ENCODE measurements at places on chromosomes 1 and 21. TPM values are rescaled to one million over a fixed set of nuclear protein-coding genes. Genes with fewer than 3 reads are reported as not detected.

DNA sequence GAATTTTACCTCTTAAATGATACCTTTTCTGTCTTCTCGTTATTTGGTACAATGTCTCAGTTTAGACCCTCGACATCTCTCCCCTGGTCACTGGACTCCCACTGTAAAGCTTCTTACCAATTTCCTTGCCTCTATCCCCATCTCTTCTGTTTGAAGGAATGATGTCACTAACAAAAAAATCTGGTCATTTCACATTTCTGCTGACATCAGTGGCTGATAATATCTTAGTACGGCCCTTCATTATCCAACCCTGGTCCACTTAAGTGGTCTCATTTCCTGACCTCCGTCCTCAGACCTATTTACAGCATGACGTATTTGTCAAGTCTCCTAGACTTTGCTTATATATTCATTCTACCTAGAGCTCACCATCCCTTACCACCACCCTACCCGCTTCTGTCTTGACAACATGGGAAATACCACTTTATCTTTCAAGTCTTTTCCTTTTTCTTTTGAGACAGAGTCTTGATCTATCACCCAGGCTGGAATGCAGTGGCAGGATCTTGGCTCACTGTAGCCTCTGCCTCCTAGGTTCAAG is 60.9 kb downstream of the C1orf21 start:
- no peak for DNase-seq

DNA sequence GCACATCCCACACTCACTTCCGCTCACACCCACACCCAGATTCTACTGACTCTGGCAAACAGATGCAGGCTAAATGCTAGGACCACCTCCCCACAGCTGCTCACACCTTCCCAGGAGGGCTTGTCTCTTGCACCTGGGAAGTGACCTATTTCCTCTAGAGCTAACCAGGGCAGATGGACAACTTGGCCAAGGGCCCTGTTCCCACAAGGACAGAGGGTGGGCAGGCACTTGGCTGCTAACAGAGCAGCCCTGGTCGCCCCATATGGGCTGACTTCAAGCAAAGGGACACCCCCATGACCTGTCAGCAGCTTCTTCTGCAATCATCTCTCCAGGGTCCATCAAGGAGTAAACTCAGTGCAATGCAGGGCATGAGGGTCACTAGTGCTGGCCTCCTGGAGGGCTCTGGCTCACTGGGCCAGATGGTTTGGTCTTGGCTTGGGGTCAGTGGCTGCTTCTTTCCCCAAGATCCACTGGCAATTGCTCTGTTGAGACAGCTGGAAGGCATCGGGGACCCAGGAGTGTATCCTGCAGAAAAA is 641.5 kb downstream of the PLPP3 start:
- no peak for DNase-seq

The ROR1 gene
- not detected for total RNA-seq

The AIM2 gene
- total RNA-seq, result 8.6 TPM

DNA sequence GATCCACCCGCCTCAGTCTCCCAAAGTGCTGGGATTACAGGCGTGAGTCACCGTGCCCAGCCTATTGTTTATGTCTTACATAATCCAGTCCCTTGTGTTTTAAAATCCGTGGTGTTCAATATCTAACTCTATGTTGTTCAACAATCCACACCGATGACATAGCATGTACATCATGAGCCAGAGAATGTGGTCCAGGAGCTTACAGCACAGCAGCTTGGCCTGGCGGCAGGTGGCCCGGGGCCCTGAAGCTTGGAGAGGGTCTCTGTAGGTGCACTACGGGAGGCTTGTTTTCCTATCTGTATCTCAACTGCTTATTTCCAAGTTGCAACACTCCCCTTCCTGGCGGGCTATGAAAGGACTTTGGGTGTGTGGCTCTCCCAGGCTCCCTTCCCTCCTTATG is 138.4 kb downstream of the ADSS2 start:
- no peak for DNase-seq

The ST6GALNAC3 gene
- 2.7 TPM for total RNA-seq

- DNase-seq, result peak; percentile 16
Measured at GRCh38 chr1:32619701-32620485, 30.5 kb downstream of the ZBTB8OS start.

The GPR25 gene
- total RNA-seq, result 0.34 TPM

DNA sequence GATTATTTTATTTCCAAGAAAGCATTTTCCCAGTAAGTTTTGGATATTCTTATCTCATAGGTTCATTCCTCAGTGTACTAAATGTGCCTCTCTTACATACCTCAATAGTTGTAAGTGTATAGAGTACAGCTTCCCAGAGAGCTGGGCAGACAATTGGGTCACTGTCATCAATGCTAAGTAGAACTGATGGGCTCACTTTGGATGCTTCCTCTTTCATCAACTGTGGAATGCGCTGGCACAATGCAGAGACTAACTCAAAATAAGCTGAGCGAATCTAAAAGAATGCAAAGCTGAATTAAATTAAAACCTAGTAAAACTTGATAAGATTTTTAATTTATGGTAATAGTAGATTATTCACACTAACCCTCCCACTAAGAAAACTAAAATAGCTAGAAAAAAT is 21.5 kb downstream of the LTN1 start:
- no peak for DNase-seq

DNA sequence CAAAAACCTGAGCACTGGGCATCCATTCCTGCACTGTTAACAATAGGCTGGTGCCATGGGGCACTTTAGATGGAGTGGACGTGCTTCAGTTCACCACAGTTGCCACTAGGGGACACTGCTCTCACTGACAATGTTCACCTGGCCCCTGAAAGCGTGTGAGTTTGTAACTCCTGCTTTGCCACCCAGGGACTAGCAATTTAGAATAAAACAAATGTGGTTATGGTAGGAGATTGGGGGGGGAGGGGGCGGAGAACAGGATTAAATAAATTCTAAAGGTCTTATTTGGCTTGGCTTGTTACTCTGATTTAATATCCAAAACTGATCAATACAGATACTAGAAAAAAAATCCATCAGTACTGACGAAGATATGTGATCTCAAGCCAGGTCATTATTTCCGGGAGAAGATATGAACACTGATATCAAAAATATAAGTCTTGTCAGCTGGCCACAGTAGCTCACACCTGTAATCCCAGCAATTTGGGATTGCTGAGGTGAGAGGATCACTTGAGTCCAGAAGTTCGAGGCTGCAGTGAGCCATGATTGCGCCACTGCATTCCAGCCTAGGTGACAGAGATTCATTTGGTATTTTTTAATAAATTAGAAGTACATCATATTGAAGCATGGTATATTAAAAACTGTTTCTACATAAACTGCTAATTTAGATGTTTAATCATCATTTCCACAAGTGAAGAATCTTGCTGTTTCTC is 23.2 kb downstream of the INTS7 start:
- peak; percentile 78 for DNase-seq

The UMODL1 gene
- total RNA-seq, result not detected

The CYP4X1 gene
- total RNA-seq, result not detected

DNA sequence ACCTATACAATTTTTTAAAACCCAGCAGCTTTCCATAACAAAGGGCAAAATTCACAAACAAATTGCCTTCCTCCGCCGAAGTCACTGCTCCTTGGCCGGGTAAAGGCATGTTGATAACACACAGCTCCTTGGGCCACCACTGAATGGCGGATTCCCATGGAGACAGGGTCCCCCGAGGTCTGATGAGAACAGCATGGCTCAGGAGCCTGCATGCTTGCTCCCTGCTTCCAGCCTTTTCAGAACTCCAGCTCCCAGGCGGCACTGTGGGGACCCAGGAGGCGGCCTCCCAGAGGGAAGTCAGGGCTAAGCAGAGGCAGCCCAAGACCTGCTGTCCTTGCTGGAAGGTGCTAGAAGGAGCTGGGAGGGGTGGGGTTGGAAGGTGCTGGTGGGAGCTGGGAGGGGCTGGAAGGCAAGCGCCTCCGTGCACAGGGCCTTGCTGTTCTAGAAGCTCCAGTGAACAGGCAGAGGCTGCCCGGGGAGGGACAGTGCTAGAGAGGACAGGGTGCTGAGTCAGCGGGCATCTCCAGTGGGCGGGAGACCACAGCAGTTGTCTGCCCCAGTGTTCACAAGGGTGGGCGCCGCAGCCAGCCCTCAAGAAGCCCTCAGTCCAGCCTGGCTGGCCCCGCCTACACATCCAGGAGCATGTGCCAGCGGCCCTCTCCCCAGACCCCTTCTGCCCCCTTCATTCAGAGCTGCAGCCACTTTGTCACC is 35.1 kb downstream of the PRDM16 start:
- DNase-seq, result no peak

DNA sequence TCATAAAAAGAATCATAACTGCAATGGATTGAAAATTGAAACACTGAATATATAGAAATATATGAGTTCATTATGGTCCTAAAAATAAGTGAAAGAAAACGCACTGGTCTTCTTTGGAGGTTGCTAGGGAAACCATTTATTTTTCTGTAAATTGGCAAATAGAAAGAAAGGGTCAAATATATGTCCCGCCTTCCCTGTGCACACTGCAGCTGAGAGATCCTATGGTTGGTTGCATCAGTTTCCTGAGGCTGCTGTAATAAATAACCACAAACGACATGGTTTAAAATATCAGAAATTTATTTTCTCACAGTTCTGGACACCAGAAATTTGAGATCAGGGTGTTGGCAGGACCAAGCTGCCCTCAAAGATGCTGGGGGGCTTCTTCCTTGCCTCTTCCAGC is 35.0 kb downstream of the CA6 start:
- no peak for DNase-seq

GRCh38 chr1:178220094-178220493 is 126.2 kb downstream of the RASAL2 start:
- no peak for DNase-seq

GRCh38 chr21:36693489-36694030 is 5.4 kb upstream of the SIM2 start:
- no peak for DNase-seq

- no peak for DNase-seq
Measured at GRCh38 chr21:45011426-45011825, 63.0 kb upstream of the ADARB1 start.

- peak; percentile 54 for DNase-seq
Measured at GRCh38 chr1:230976825-230977747, 1.6 kb downstream of the TTC13 start.

GRCh38 chr1:216793973-216794372 is 70.7 kb upstream of the ESRRG start:
- no peak for DNase-seq

The BGLAP gene
- total RNA-seq, result 2.2 TPM

DNA sequence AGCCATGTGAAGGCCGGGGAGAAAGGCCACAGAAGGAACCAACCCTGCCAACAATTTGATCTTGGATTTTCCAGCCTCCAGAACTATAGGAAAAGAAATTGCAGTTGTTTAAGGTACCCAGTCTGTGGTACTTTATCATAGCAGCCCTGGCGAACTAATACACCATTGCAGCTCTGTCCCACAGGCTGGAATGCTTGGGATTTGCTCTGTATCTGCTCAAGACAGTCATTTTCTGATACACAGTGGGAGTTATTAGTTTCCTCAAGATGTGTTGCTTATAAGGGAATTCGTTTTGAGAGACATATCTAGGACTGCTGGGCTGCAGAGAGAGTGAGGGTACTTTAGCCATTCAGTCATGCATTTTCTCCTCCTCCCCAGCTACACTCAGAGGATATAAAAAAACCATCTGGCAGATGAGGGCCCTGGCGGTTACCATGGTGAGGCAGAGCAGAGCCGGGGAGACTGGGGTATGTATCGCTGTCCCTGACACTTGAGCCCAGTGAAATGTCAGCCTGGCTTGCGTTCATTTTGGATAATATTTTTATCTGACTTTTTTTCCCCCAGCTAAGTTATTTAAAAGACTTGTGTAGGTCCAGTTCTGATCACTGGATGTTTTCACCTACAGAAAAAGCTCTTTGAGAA is 104.6 kb downstream of the DIRAS3 start:
- no peak for DNase-seq

GRCh38 chr1:232597721-232598120 is 32.2 kb downstream of the SIPA1L2 start:
- DNase-seq, result no peak

GRCh38 chr1:178004926-178005391 is 35.1 kb upstream of the SEC16B start:
- DNase-seq, result no peak

The FCRL5 gene
- total RNA-seq, result 0.05 TPM

DNA sequence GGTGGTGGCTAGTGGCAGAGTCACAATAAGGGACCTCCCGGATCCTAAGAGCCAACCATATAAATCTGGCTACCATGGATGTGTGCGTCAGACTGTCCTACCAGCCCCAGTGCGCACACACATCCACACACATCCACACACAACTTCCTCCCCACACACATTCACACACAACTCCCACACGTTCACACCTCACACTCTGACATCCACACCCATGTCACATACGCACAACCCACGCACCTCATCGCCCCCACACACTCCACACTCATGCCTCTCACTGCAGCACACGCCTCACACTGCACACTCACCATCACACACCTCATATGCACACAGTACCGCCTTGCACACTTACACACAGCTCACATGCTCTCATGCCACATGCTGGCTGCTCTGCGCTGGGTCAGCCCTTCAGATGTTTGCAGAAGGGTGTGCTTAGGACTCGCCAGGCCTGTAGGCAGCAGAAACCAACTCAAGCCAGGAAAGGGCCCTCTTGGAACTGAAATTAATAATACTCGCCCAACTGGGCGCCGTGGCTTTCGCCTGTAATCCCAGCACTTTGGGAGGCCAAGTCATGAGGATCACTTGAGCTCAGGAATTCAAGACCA is 3.0 kb downstream of the LDLRAD2 start:
- DNase-seq, result no peak

DNA sequence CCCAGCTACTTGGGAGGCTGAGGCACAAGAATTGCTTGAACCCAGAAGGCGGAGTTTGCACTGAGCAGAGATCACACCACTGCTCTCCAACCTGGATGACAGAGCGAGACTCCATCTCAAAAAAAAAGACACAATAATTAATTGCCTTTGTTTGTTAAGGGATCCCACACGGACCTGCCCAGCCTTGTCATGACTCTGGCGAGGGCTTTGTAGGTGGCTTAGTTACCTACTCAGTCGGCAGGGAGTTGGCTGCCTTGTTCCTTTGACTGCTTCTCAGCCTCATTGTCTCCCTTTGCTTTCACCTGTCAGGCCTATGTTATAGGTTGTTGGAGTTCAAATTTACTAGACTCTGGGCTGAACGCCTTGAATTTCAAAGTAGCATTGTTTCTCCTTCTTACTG is 82.0 kb downstream of the UBE4B start:
- DNase-seq, result no peak

The COL8A2 gene
- 0.83 TPM for total RNA-seq

DNA sequence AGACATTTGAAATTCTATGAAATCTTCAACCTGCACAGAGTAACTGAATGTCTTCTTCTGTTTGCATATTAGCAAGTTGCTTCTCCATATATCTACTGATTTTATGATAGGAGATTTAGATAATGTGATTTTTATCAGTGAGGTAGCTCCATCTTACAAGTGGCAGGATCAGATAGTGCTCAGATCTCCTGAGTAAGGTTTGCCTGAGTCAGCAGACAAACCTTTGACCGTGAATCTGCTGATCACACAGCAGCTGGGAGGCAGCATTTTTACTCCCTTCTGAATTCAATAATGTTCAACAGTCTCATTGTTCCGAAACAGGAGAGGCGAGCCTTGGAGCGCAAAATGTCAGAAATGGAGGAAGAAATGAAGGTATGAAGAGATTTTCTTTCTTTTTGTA is 141.4 kb downstream of the SYT2 start:
- DNase-seq, result no peak

The NR1I3 gene
- not detected for total RNA-seq

The STUM gene
- not detected for total RNA-seq

- no peak for DNase-seq
Measured at GRCh38 chr1:88371436-88372023, 312.5 kb upstream of the PKN2 start.

Data from activated CD8-positive, alpha-beta T cell treated with anti-CD3 and anti-CD28 coated beads for 36 hours (primary cell).